Stimulated activated CD8-positive, alpha-beta memory T cell treated with anti-CD3 and anti-CD28 coated beads, Interleukin-7, amount 100 ng/mL, for 1 hour (primary cell): ENCODE measurements at places on chromosomes 4 and X.
A peak's percentile ranks its signal among the peaks of the same experiment; 100 is the strongest.

DNA sequence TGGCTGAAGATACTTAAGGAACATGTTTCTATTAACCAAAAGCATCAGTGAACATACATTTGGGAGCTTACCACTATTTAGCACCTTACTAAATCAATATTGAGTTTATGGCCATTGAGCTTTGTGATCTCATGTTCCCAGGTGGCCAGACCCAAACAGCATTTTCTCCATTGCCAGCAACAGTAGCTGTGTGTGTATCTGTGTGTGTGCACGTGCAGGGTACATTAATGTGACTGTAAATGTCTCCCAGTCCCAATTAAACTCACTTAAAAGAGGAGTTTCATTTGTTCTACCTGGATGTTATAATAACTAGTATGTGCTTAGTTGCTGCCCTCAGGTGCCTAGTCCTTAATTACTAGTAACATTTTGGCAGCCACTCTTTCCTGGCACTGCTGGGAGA, 282.4 kb downstream of the NR3C2 start:
- no peak for DNase-seq

DNA sequence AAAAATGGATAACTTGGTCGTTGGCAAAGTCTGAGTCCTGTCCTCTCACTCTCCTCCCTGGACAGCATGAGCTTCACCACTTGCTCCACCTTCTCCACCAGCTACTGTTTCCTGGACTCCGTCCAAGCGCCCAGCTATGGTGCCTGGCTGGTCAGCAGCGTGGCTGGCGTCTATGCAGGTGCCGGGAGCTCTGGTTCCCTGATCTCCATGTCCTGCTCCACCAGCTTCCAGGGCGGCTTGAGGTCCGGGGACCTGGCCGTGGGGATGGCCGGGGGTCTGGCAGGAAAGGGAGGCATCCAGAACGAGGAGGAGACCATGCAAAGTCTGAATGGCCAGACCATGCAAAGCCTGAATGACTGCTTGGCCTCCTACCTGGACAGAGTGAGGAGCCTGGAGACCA, 100.8 kb downstream of the NCAPG start:
- DNase-seq = no peak

- DNase-seq = no peak
These were observed at the start of gene ARMCX4 for GRCh38 chrX:101485212-101485949. Gene ARMCX4 (plus strand): TSS chrX:101485456. CDS start chrX:101488590, 3,134 bp downstream.

DNA sequence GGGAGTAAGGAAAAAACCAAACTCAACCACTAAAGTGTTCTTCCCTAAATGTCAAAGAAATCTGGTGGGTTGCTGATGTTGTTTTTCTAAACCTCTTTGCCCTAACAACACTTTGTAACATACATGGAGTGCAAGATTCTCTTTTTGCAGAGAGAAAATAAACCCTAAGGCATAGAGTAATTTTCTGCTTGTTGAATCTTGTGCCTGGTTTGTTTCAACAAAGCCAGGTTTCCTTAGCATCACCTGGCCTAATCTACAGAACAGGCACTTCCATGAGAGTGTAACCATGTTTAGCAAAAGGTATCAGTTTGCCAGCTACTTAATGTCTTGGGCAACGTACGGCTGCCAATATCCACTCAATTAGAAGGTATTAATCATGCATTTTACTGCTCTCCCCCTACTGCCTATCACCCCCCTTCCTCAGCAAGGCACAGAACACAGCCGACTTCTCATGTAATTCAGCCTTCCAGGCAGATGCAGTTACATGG, 219.2 kb downstream of the MAML3 start:
- no peak for DNase-seq

GRCh38 chrX:39886282-39886681, 211.5 kb downstream of the BCOR start:
- no peak for DNase-seq

GRCh38 chr4:42454755-42455420, 57.6 kb downstream of the SHISA3 start:
- no peak for DNase-seq

GRCh38 chrX:144896323-144896722, 351.0 kb upstream of the SPANXN1 start:
- no peak for DNase-seq

GRCh38 chrX:67328476-67328875, 215.3 kb upstream of the AR start:
- DNase-seq = no peak

DNA sequence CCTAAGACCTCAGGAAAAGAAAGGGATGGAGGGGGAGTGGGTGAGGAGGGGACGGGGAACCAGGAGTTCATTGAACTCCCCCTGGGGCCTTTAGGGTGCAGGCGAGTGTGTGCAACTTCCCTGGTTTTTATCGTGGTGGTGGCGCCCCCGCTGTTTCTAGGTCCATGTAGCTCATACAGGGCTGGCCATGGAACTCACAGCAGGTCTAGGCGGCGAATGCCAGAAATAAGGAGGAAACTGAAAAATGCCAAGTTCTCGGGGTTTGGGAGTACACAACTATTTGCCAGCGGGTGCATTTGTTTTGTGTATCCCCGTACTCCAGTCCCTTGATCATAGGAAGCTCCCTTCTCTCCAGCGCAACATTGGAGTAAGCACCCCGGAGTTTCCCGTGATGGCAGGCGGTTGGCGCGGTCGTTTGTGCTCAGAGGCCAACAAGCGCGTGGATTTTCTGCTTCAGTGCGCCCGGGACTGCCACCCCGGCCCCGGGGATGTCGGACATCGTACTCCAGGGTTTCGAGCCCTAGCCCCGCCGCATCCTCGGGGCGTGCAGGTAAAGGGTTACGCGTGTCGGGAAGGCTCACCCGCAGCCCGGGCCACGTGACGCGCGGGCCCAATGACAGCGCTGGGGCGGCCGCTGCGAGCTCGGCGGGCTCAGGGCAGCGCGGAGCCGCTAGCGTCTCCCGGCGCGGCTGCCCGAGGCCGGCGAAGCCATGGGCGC, 208.9 kb downstream of the NWD2 start:
- peak; percentile 5 for DNase-seq

DNA sequence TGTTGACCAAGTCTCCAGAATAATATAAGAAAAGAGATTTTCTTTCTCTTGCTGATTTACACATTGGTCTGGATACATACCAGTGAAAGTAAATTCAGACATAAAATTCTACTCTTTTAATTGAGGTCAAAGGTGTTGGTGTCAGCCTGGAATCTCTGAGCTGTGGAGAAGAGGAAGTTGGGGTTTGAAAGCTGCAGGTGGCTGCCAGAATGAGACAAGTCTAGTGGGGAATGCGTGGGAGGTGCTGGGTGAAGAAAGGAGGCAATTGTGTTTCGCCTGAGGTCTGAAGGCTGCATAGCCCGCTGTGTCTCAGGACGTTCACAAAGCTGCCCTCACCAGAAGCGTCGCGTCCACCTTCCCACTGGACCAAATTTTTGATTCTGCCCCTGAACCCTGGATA, 31.2 kb downstream of the PHEX start:
- DNase-seq = no peak

DNA sequence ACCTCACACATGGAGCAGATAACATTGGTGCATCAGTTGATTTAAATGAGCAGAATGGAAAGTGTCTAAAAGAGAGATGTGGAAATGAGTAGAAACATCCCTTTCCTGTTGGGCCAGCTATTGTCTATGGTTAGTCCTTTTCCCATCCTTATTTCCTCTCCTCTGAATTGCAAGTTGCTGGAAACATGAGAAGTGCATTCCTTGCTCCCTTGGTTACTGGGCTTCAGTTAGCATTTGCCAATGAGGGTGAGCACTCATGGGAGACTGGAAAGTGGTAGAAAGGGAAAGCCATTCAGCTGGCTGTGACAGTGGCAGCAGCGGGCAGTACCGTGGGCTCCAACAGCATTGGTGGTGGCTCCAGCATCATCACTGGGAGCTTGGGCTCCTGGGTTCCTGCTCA, 96.0 kb upstream of the IGFBP7 start:
- no peak for DNase-seq

DNA sequence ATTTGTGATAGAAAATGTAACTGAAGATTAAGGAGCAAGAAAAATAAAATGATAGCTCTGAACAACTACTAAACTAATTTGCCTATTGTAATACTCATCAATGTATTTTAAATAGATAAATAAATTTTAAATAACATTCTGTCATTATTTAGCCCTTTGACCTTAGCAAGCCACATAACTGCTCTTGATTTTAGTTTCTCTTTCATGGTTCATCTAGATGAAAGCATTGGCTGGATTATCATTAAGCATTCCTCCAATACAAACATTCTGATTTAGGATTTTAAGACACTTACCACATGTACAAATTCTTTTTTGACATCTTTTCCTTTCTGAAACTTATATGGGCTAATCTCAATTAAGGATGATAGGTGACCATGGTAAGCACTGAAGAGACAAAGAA, 8.5 kb downstream of the ETNPPL start:
- no peak for DNase-seq

DNA sequence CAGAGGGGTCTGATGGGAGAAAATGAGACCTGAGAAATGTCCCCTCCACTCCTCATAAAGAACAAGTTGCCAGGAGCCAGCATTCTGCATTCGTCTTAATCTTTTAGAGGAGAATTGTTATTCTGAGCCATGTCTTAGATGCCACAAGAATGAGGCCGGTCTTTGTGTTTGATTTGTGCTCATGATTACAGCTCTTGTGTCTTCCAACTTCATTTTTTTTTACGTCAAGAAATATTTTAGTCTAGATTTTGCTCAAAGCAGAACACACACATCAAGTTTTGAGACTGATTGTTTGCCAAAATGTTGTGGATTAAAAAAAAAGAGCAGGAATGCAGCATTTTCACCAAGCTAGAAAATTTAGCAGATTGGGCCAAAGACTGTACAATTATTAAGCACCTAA, 130.6 kb upstream of the PITX2 start:
- DNase-seq = no peak

DNA sequence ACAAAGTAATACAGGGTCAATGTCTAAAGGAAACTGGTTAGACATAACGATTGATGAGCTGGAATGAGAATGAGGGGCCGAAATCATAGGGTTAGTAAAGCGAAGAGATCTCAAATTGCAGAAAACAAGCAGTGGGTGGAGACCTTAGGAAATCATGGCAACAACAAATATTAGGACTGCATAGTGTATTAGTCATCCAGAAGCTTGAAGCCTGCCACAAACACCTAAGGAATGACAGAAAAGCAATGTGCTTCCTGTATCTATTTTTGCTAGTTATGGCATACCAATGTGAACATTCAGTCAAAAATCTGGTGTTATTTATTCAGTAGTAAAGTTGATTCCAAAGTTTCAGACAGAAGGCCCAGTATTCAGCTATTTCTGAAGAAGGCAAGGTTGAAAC, 410.9 kb upstream of the CT83 start:
- DNase-seq = no peak

- DNase-seq = no peak
These were observed 457.1 kb upstream of the BOD1L1 start for GRCh38 chr4:14084598-14084997.

GRCh38 chr4:134807231-134807745, 605.7 kb upstream of the PABPC4L start:
- DNase-seq = no peak

GRCh38 chr4:146640021-146640464, 1.4 kb downstream of the POU4F2 start:
- DNase-seq = no peak

GRCh38 chrX:41085878-41086626, 807 bp downstream of the USP9X start:
- DNase-seq = peak; percentile 11

DNA sequence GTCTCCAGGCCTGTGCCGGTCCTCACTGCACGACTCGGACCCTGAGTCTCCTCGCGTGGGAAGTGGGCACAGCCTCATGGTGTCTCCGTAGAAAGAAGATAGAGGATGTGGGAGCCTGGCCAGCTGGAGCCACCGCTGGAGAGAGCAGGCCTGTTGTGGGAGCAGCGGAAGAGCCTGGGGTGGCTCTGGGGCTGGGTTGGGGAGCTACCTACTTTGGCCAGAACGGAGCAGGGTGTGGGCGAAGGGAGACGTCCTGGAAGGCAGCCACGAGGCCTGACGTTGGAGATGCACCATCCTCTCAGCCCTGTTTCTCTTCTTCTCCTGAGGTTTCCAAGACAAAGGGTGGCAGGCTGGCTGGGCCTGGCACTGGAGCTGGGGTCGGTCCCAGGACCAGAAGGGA, 93.8 kb downstream of the SORCS2 start:
- no peak for DNase-seq

- DNase-seq = no peak
These were observed 38.1 kb upstream of the EDA2R start for GRCh38 chrX:66676990-66677389.

DNA sequence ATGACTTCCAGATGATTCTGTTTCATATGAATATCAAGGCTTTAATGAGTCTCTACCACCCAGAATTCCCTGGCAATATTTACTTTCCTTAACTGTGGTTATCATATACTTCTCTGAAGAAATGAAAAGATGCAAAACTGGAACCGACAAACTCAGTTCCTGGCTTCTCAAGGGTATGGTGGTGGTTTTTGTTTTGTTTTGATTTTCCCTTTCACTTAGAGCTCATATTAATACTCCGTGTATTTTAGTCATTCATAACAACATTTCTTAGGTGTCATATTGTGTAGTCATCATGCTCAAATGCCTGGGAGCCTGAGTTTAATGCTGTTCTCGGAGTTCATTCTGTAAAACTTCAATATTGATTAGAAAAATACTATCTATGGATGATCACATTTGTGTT, 665 bp downstream of the TRPC5OS start:
- no peak for DNase-seq

- DNase-seq = no peak
These were observed 919.6 kb upstream of the DIAPH2 start for GRCh38 chrX:95764972-95765451.

- DNase-seq = no peak
These were observed 193.0 kb upstream of the C1QTNF7 start for GRCh38 chr4:15234856-15235126.

DNA sequence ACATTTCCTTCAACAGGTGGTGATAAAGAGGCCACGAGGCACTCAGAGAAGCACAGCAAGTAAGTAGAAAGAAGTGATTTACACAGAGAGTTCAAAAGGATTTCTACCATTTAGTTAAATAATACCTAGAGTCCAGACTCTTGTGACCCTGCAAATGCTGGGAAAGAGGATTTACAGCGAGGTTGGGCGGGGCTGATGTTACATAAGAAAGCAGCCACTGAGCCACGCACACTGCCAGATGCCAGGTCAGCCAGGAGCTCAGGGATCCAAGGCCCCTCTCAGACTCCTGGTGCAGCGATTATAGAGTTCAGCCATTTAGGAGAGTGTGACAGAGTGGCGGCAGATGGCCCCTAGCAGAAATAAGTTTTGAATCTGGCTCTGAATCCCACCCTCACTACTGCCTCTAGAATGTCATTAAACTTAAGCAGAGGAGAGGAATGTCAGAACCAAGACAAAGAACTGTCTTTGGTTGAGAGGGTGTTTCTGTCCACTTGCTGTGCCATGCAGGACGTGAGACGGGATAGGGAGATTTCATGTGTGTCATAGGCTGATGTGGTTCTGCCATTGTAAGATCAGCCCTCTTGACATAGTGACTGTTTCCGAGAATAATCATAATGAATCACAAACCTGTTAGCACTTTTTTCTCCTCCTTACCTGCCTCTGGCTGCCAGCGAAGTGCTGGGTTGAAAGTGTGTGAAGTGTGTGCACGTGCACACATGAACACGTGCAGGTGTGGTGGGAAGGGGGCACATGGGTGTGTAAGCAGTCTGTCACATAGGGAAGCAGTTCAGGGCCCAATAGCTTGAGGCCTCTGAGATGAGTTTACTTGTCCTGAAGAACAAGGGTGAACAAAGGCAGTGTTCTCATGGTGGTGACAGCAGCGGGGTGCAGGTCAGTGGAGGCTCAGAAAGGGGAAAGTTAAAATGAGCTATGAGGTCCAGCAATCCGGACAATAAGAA, 50.1 kb downstream of the MFAP3L start:
- DNase-seq = no peak

GRCh38 chr4:173293663-173294062, 40.5 kb downstream of the HMGB2 start:
- DNase-seq = no peak

- DNase-seq = no peak
These were observed 12.2 kb upstream of the PRDM8 start for GRCh38 chr4:80184825-80185756.
